ENCODE measurements at places on chromosomes 16 and 17. TPM values are rescaled to one million over a fixed set of nuclear protein-coding genes. Genes with fewer than 3 reads are reported as not detected.

NUTF2 gene
- 200 TPM for total RNA-seq

KRT36 gene
- not detected for total RNA-seq

CCDC57 gene
- 11.1 TPM for total RNA-seq

KRTAP1-1 gene
- total RNA-seq: not detected

EVPL gene
- total RNA-seq: not detected

NPW gene
- 1.6 TPM for total RNA-seq

YBX2 gene
- total RNA-seq: not detected

CFAP97D1 gene
- total RNA-seq: not detected

SLC7A6OS gene
- 11.3 TPM for total RNA-seq
